ENCODE measurements at places on chromosomes 16 and 17.
A peak's percentile ranks its signal among the peaks of the same experiment; 100 is the strongest.

DNA sequence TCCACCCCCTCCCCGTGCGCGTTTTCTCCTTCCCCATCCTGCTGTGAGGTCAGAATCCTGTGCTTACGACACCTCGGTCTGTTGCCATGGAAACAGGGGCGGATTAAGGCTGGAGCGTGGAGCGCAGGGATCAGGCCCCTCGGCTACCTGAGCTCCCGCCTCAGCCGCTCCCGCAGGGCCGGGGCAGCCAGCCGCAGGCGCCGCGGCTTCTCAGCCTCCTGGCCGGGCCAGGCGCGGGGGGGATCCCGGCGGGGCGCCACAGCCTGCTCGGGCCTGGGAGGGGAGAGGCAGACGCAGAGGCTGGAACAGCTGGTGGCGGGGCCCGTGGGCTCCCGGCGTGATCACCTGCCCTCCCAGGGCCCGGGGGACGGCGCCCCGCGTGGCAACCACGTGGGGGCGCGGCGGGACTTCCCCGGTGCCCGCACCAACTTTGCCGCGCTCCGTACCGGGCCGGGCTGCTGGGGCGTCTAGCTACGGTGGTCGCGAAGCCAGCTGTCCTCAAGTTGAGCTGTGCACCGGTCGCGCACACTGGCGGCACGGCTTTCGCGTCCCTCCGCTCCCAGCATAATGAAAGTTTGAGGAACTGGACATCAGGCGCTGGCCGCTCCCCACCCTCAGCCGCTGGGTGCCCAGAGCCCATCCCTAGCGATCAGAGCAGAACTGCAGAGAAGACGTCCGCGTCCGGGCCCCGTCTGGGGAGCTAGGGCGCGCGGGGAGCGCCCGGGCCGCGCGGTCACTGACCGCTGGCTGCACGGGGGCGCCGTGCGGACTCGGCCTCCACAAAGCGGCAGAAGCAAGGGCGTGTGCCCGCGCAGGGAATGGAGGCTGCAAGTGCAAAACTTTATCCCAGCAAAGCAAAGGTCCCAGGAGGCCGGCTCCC lies 1.2 kb downstream of the RTN4RL1 start:
- H3K4me1 ChIP-seq: peaks cover 3% of the 10 kb centered on the region
- peak overlapping the region; percentile 29 for H3K4me3 ChIP-seq
- H3K36me3 ChIP-seq: no peaks in the 10 kb centered on the region
- H3K27me3 ChIP-seq: peaks cover 70% of the 10 kb centered on the region
- DNase-seq: peak; percentile 77
- no peak overlapping the region for H3K27ac ChIP-seq

DNA sequence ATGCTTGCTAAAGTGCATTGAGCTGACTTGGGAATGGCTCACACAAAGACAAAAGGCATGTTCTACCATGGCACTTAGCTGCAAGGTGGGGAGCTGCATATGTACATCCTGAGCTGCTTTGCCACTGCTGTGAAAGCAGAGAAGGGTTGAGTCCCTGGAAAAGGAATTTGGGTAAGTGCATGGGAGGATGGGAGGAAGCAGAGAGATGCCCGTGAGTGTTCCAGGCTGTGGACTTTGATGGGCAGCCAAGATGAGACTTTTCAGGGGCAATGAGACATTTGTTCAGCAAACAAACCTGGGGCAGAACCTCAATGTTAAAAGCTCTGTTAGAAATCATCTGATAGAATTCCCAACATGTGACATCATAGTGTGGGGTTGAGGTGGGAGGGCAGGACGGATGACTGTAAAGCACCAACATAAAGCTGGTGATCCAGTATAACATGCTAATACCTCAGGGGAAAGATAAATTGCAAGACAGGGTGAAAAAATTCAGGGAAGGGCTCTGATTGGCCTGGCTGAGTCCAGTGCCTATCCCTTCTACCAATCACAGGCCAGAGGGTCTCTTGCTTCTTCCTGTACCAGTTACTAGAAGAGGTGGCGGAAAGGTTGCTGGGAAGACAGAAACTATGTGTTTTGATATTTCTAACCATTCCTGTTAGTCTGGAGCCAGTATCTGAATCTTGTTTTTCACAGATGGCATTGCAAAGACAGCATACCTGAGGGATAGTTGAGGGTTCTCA lies 163.2 kb downstream of the UTP18 start:
- H3K36me3 ChIP-seq: no peaks in the 10 kb centered on the region
- no peak overlapping the region for H3K4me3 ChIP-seq
- no peak for DNase-seq
- H3K27me3 ChIP-seq: no peaks in the 10 kb centered on the region

GRCh38 chr16:75176926-75177325 lies 28.6 kb downstream of the ZFP1 start:
- no peak overlapping the region for H3K27ac ChIP-seq
- H3K36me3 ChIP-seq: peaks cover 7% of the 10 kb centered on the region
- no peak for DNase-seq
- H3K4me3 ChIP-seq: no peak overlapping the region

GRCh38 chr17:65548269-65548969 lies 13.0 kb downstream of the AXIN2 start:
- H3K4me1 ChIP-seq: peaks cover 21% of the 10 kb centered on the region
- peaks cover 15% of the 10 kb centered on the region for H3K36me3 ChIP-seq
- H3K4me3 ChIP-seq: no peak overlapping the region
- no peak overlapping the region for H3K27ac ChIP-seq
- no peaks in the 10 kb centered on the region for H3K27me3 ChIP-seq

GRCh38 chr17:79146562-79146961 lies 71.9 kb downstream of the ENGASE start:
- H3K27ac ChIP-seq: no peak overlapping the region
- no peaks in the 10 kb centered on the region for H3K27me3 ChIP-seq
- H3K4me3 ChIP-seq: no peak overlapping the region
- no peaks in the 10 kb centered on the region for H3K36me3 ChIP-seq

DNA sequence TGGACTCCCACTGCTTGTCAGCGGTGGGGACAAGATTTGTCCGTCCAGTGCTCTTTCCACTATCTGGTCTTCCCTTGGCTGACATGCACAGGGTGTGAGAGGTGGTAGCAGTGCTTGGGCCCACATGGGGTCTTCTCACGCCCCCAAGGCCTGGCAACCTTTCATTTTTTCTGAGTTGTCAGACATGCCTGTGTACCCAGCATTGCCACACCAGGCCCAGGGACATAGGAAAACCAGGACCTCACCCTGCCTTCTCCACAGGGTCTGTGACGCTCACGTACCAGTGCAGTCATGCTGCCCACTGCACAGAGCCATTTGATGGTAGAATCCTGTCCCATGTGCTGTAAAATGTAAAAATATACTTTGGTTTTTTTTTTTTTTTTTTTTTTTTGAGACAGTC lies 57.8 kb downstream of the B9D1 start:
- no peaks in the 10 kb centered on the region for H3K27me3 ChIP-seq
- H3K4me1 ChIP-seq: no peaks in the 10 kb centered on the region
- H3K4me3 ChIP-seq: no peak overlapping the region
- no peak overlapping the region for H3K27ac ChIP-seq
- no peak for DNase-seq
- no peaks in the 10 kb centered on the region for H3K36me3 ChIP-seq

DNA sequence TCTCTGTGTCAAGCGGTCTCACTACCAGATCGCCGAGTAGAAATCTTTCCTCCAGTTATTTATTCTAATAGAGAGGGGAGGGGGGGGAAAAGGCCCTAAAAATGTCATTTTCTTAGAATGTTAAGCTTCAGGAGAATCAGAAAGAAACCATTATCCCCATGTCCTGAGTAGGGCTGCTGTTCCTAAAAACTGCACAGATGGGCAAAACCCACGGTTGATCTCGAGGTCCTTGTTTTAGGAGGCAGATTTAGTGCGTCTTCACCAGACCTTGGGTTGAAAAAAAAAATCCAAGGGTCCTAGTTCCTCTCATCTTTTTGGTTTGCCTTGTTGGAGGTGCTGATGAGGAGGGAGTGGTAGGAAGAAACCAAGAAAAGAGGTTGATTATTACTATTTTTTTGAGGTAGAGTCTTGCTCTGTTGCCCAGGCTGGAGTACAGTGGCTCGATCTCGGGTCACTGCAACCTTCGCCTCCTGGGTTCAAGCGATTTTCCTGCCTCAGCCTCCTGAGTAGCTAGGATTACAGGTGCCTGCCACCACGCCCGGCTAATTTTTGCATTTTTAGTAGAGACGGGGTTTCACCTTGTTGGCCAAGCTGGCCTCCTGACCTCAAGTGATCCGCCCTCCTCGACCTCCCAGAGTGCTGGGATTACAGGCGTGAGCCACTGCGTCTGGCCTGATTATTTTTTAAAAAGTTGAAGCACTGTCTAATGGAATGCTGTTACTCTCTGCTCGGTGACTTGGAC lies 1.4 kb downstream of the CBFB start:
- DNase-seq: no peak
- H3K36me3 ChIP-seq: no peaks in the 10 kb centered on the region
- peak overlapping the region; percentile 91 for H3K4me3 ChIP-seq
- H3K27me3 ChIP-seq: no peaks in the 10 kb centered on the region
- no peaks in the 10 kb centered on the region for H3K4me1 ChIP-seq
- no peak overlapping the region for H3K27ac ChIP-seq

DNA sequence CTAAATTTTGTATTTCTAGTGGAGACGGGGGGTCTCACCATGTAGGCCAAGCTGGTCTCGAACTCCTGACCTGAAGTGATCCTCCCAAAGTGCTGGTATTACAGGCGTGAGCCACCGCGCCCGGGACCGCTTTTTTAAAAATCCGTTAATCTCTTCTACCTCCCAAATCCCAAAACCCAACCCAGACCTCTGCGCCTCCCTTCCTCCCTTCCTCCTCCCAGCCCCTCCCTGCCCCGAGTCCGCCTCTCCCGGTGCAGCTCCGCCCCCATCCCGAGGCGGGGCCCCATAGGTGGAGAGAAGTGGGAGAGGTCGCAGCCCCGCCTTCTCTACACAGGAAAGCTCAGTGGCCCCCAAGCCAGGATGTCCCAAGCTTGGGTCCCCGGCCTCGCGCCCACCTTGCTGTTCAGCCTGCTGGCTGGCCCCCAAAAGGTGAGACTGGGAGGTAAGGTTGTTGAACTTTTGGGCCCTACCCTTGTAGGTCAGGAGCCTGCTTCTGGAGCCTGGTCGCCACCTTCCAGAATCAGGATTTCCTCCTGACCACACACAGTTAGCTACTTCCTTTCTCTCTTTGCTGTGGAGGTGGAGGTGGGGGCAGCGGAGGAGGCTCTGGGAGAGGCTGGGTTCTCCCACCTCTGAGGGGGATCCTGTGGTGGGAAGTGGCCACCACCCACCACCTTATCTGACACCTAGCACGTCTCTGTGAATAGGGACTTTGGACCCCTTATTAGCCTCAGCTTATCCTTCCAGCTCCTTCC lies at the start of gene TMEM92:
TSS of gene TMEM92 (plus strand) at position 325 of the 755 bp plus-strand sequence. CDS start at position 361, 36 bp downstream.
- H3K4me3 ChIP-seq: peak within 1 kb of the TSS; percentile 22
- DNase-seq: peak; percentile 63
- H3K27ac ChIP-seq: no peak within 1 kb of the TSS
- peaks cover 17% of the 10 kb centered on the region for H3K4me1 ChIP-seq

GRCh38 chr16:78389009-78389498 lies 289.6 kb downstream of the WWOX start:
- DNase-seq: no peak
- no peak overlapping the region for H3K4me3 ChIP-seq
- no peaks in the 10 kb centered on the region for H3K36me3 ChIP-seq
- no peak overlapping the region for H3K27ac ChIP-seq
- H3K27me3 ChIP-seq: no peaks in the 10 kb centered on the region

DNA sequence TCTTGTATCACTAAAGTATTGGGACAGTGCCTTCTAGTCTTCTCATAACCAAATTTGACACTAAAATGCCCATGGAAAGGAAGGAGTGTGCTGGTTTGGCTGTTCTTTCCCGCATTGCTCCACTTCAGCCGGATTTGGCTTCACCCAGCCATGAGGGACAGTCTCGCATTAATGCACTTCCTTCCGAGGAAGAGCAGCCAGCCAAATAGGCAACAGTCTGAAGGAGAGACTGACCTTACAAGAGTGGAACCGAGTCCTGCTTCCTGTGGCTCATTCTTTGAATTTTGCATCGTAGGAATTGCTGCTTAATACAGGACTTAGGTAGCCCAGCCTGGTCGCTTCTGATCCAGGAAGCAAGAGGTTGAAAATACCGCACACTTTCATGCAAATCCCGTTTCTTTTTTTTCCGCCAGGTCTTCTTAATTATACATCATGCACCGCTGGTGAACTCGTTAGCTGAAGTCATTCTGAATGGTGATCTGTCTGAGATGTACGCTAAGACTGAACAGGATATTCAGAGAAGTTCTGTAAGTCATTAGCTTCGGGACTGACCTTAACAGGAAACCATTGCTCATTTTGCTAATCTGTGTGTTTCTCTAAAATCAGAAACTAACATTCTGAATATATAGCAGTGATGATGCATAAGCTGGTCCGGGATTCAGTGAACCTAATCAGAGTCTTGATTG lies 38.2 kb downstream of the CLEC16A start:
- H3K27ac ChIP-seq: no peak overlapping the region
- H3K27me3 ChIP-seq: no peaks in the 10 kb centered on the region
- H3K36me3 ChIP-seq: 0 out of 2 replicates have a peak, but pooled peaks cover 2% of the 10 kb centered on the region
- no peaks in the 10 kb centered on the region for H3K4me1 ChIP-seq

GRCh38 chr17:2084766-2085647 lies 30.1 kb downstream of the HIC1 start:
- no peak overlapping the region for H3K4me3 ChIP-seq
- H3K36me3 ChIP-seq: peaks cover 4% of the 10 kb centered on the region

GRCh38 chr16:74568961-74569631 lies 37.8 kb downstream of the GLG1 start:
- no peaks in the 10 kb centered on the region for H3K27me3 ChIP-seq
- no peak for DNase-seq
- no peaks in the 10 kb centered on the region for H3K36me3 ChIP-seq

- H3K27me3 ChIP-seq: no peaks in the 10 kb centered on the region
- no peak overlapping the region for H3K4me3 ChIP-seq
- H3K4me1 ChIP-seq: peaks cover 3% of the 10 kb centered on the region
Measured at GRCh38 chr16:9441012-9441411, 349.6 kb downstream of the HAPSTR1 start.

GRCh38 chr17:12789481-12790248 lies at the start of gene ARHGAP44:
Gene ARHGAP44, plus strand, starts transcription at chr17:12789498. Its CDS starts 341 bp downstream, at chr17:12789839.
- H3K36me3 ChIP-seq: no peaks in the 10 kb centered on the region
- H3K4me1 ChIP-seq: peaks cover 2% of the 10 kb centered on the region
- H3K27ac ChIP-seq: no peak within 1 kb of the TSS
- peak within 1 kb of the TSS; percentile 97 for H3K4me3 ChIP-seq
- DNase-seq: no peak
